ENCODE measurements at places on chromosomes 13 and 19.

- DNase-seq, result no peak
Measured at GRCh38 chr19:49491804-49492572, 4.2 kb upstream of the RPS11 start.

DNA sequence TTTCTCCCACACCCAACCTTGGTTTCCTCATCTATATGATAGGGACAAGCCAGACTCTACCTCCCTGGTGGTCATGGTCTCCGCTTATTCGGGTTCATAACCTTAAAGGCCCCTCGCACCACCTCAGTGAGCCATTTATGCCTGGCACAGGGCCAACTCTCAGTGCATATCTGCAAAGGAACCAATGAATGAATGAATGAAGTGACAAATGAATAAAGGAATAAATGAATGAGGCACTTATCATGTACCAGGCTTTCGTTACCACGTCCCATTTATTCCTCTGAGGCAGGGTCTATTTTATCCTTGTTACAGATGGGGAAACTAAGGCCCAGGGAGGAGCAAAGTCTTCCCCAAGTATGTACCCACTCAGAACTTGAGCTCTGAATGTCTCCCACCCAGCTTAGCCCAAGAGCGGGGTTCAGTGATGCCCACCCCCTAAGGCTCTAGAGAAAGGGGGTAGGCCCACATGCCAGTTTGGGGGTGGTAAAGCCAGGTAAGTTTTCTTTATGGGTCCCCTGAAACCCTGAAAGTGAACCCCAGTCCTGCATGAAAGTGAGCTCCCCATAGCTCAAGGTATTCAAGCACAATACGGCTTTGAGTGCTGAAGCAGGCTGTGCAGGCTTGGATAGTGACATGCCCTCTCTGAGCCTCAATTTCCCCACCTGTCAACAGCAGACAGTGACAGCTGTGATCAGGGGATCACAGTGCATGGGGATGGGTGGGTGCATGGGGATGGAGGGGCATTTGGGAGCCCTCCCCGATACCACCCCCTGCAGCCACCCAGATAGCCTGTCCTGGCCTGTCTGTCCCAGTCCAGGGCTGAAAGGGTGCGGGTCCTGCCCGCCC is 490 bp upstream of the SLC5A5 start:
- DNase-seq, result no peak

DNA sequence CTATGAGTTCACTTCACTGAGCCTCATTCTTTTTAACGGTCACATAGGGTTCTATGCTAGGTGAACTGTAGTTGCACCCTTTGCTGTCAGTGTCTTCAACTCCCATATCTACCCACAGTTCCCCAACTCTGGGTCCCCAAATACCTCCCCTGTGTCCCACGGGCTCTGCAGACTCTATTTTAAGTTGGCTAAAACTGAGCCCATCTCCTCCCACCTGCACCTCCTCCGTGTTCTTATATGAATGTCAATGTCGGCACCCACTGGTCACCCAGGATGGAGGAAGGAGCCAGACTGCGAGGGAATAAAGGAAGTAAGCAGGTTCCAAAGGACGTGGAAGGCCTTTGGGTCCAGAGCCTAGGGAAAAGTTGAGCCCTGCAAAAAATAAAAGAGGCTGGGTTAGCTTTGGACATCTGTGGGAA is 802 bp upstream of the PIN1 start:
- DNase-seq, result no peak

DNA sequence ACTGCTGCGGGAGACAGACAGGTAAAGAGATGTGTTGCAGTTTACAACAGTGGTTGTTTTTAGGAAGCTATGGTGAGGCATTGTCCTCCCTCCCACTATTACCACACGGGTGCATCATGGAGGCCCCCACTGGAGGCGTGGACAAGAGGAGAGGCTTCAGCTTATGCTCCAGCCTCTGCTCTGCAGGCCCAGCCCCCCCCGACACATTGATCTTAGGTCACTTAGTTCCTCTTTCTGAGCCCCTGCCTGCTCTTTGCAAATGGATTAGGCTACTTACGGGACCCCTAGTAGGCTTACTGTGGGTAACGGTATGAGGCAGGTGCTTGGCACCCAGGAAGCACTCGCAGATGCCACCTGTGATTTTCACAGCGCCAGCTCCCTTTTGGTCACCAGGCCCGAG is 123.9 kb downstream of the SLC7A1 start:
- no peak for DNase-seq

- DNase-seq, result no peak
Measured at GRCh38 chr13:26708007-26708297, 52.6 kb downstream of the GPR12 start.

GRCh38 chr13:61417086-61417570 is 1.5 kb upstream of the PCDH20 start:
- no peak for DNase-seq

DNA sequence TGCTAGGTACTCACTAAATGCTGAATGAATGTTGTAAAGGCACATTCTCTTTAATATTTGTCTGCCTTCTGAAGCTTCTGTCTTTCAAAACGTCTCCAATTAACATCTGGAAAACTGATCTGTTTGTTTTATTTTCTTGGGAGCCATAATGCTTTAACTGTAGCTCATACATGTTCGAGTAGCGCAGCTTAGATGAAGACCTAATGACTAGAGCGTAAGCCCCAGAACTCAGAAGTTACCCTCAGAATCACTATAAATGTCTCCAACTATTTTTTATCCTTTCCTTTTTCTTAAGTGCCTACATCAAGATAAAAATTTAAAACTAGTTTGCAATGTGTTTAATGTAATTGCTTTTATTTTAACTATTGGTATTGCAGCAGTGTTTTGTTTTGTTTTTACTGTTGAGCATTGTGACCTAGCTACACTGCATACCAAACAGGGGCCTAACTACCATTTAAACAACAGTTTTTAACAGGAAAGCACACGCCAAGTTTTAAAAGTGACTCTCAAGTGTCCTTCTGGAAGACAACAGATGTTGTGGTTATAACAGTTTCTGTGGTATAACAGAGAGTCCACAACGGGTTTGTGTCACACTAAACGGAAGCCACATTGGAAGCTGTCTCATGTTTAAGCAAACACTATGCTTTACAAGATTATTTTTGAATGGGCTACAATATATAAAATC is 42.0 kb downstream of the MRPL57 start:
- DNase-seq, result no peak

All from posterior vena cava (tissue), 2 donors.